ENCODE measurements at places on chromosomes 11 and 22.
A peak's percentile ranks its signal among the peaks of the same experiment; 100 is the strongest.

DNA sequence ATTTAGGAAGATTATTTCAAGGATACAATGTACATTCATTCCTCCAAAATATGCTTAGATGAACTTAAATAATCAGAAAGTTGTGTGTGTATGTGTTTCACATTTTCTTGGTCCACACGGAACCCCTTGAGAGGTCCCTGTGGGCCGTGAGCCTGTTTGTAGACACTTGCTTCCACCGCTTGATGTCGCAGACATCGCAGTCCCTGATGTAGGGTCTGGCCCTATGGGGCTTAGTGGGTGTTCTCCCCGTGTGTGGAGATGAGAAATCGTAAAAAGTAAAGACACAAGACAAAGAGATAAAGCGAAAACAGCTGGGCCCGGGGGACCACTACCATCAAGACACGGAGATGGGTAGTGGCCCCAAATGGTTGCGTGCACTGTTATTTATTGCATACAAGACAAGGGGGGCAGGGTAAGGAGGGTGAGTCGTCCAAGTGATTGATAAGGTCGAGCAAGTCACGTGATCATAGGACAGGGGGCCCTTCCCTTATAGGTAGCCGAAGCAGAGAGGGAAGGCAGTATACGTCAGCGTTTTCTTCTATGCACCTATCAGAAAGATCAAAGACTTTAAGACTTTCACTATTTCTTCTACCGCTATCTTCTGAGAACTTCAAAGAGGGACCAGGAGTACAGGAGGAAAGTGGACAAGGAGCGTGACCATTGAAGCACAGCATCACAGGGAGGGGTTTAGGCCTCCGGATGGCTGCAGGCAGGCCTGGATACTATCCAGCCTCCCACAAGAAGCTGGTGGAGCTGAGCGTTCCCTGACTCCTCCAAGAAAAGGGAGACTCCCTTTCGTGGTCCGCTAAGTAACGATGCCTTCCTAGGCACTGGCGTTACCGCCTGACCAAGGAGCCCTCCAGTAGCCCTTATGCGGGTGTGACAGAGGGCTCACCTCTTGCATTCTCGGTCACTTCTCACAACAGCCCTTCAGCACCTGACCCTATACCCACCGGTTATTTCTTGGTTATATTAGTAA, 1.2 kb upstream of the APOBEC3C start:
- no peak for DNase-seq

GRCh38 chr11:30876663-30877396, 290.7 kb upstream of the MPPED2 start:
- DNase-seq = no peak

DNA sequence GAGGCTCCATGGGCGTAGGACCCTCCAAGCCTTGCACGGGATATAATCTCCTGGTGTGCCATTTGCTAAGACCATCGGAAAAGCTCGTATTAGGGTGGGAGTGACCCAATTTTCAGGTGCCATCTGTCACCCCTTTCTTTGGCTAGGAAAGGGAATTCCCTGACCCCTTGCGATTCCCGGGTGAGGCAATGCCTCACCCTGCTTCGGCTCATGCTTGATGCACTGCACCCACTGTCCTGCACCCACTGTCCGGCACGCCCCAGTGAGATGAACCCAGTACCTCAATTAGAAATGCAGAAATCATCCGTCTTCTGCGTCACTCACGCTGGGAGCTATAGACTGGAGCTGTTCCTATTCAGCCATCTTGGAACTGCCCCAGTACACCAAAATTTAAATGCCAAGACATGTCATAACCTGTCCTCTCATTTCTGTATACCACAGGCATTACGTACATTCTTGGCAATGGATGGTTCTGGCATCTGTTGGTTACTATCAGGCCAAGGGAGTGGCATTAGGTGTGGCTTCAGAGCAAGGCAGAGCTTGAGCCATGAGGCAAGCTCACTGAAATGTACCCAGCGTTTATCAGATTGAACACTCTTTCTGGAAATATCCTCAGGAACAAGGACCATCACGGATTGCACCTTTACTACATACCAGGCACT, 95.4 kb upstream of the GALNT18 start:
- DNase-seq = no peak

DNA sequence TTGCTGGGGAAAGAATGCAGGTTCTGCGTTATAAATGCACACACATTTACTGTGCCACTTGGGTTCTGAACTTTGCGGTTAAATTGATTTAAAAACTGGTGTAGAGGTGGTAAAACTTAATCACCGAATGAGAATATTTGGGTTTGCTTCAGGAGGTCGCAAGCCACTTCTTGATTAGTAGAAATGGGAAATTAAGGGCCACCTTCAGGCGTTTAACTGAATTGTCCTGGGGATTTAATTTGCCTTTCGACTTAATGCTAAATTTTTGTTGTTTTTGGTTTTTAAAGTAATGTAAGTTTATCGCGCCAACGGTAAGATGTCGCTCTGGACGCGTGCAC, 459 bp upstream of the NCR3LG1 start:
- DNase-seq = no peak

DNA sequence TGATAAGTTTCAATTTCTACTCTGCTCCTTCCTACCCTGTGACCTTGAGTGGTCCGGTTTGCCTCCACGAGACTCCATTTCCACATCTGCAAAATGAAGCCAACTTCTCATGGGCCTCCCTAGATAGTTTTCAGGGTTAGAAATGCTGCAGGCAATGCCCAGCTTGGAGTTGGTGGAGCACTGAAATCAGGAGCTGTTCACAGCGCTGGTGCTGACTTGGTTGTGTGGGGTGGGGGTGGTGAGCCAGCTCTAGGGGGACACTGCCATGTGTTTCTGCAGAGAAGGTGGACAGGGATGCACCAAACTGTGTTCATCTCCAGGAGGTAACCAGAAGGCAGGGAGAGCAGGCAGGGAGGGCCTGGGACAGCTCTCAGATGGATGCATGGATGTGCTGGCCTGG, 37.0 kb downstream of the SGSM1 start:
- no peak for DNase-seq

- peak; percentile 78 for DNase-seq
These were observed 2.9 kb downstream of the KLHL35 start for GRCh38 chr11:75429902-75430713.

DNA sequence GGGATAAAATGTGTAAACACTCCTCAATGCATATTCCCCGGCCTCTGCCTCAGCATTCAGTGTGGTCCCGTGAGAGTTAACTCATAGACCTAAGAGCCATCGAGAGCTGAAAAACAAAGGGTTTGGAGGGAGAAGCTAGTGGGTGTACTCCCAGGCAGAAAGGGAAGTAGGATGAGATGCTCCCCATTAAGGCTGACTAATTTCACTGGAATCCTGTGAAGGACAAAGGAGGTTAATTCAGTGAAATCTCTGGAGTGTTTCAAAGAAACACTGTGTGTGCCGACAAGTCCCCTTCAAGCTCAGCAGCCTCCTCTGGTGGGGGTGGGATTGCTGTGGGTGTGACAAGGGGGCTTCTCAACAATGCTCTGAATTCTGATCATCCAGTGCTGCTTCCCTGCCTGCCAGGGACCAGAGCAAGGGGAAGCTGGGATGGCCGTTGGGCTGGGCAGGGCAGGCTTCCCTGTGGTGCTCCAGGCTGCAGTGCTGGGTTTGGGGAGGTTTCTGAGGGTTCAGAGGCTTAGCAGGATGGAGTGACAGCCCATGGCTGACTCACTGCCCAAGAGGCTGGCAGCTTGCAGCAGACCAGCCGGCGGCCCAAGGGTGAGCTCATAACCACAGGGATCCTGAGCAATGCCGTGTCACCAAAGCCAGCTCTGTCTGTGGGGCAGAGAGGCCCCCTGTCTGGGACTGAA, 61.4 kb upstream of the BMAL1 start:
- DNase-seq = no peak

DNA sequence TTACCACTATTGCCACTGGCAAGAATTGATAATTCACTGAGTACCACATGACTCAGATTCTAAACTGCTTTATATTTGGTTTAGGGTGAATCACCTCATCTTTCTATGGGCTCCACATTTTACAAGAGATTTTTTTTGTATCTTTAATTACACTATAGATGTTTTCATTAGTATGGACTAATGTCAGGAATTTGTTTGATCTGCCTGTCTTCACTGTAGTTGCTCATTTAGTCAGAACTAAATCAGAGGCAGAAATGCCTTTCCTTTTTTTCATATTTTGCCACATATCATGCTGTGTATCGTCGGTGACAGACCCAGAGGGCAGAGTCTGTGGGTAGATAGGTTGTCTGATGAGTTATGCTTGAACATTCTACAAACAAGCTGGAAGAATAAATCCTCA, 524.1 kb downstream of the METTL15 start:
- DNase-seq = no peak

GRCh38 chr11:72482211-72482812, 48.0 kb upstream of the CLPB start:
- peak; percentile 5 for DNase-seq

GRCh38 chr11:15655552-15655951, 540.8 kb downstream of the INSC start:
- DNase-seq = no peak

DNA sequence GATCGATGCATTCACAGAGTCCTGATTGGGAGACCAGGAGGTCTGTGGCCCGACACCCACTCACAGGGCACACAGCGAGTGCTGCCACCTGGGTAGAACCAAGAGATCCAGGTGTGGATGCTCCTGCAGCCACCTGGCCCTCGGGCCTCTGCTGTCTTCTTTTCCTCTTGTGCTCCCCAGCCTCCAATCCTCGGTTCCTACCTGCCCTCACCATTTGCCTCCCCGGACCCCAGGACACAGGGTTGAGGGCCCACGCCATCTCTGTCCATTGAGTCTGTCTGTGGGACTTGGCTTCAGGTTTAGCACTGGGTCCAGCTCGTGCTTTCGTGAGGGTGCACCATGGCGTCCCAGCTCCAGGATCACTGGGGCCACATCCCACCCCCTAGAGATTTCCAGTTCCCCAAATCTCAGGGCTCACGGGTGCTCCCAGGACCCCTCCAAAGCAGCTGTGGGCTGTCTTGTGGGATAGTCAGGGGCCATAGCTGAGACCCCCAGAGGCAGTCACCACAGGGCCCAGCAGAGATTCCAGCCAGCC, 591.1 kb downstream of the BRD1 start:
- DNase-seq = no peak

- DNase-seq = no peak
These were observed 7.6 kb upstream of the KCTD14 start for GRCh38 chr11:78030429-78031325.

DNA sequence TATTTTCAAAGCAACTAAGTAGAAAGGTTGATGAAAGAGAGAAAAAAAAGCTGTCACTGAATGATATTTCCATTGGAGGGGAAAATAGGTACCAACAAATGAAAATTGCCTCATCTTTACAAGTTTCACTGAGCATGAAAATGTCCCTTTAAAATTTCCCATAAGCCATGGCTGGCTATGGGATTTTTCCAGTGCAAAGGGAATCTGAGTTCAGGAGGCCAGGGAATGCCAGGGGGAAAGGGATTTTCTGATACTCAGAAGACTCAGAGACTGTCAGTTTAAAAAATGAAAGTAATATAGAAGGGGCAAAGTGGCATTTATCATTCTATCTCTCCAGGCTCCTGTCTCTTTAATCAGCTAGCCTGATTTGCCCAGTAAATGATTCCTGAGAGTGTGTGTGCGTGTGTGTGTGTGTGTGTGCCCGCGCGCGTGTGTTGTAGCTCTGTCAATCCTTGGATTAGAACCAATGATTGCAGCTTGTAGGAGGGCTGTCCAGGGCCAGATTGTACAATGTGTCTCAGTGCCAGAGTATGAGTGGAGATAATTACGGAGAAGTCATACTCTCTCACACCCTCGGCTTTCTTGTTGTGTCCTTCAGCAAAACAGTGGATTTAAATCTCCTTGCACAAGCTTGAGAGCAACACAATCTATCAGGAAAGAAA, at the start of gene NTM:
Gene NTM (plus strand): TSS at position 526 of the 662 bp plus-strand sequence.
- DNase-seq = no peak

DNA sequence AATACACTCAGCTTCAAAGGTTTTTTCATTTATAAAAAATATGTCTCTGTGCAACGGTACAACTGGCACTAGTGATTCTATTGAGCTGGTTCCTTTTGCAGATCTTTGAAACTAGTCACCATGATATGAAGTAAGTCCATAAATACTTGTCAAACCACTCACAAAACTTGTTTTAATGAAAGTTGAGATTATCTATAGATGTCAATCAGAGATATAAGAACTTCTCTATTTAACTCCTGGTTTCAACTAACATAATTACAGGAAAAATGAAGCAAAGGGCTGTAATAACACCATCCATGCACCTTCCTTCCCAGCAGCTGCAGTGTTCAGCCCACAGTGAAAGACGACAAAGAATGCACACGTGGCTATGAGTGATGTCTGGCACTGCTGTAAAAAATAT, 44.7 kb downstream of the TMEM123 start:
- DNase-seq = peak; percentile 84

DNA sequence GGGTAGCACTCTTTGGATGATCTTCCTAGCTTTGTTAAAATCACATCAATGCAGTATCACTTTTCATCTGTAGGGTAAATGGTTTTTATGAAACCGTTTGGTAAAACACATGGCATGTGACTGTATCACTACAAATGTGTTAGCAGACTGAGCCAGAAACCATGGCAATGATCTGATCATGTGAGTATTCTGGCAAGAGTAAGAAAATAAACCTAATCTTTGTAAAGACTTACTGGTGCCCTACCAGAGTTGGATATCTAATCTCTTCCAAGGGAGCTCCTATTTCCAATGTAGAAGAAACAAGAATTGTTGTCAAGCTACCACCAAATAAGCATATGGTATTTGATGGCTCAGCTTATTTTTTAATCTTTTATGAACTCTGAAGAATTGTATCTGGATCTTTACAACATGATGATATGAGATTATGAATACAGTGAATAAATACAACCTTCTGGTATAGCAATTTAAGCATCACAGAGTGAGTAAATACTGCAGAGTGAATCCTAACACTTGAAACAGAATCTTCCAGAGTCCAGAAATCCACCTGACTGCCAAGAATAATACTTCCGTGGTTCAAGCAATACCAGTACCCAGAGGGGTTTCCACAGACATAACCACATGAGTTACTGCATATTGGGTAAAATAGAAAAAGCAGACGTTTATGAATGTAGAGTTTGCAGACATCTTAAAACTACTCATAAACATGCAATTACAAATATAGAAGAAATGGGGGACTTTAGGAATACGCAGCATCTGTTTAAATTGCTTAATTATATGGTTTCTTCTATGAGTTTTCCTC, 238.8 kb downstream of the TTC28 start:
- DNase-seq = no peak
